ENCODE measurements at places on chromosomes 3 and 15.

GRCh38 chr3:101261506-101261905 lies 58.9 kb downstream of the IMPG2 start:
- DNase-seq: no peak

- no peak for DNase-seq
Observed at GRCh38 chr3:43503067-43503728, 118.6 kb downstream of the ANO10 start.

DNA sequence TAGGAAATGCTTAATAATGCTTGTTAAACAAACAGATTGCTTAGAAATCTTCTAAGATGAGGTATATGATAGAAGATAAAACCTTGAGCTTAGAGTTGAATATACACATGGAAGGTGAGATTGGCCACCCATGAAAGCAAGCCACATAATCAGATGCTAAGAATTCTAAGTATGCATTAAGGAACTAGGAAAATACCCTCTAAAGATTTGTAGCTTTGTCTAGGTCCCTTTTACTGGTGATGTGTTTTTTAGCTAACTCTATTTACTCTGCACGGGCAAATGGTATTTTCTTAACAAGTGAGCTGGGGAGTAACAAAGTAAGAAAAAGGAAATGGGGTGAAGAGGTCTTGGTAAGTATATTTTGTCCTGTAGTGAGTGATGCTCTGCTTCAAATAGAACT lies 310.3 kb downstream of the OXSM start:
- DNase-seq: no peak

- no peak for DNase-seq
Observed at GRCh38 chr3:147447224-147447623, 38.1 kb downstream of the ZIC1 start.

- no peak for DNase-seq
Observed at GRCh38 chr15:75232252-75232813, 25.8 kb upstream of the GOLGA6C start.

DNA sequence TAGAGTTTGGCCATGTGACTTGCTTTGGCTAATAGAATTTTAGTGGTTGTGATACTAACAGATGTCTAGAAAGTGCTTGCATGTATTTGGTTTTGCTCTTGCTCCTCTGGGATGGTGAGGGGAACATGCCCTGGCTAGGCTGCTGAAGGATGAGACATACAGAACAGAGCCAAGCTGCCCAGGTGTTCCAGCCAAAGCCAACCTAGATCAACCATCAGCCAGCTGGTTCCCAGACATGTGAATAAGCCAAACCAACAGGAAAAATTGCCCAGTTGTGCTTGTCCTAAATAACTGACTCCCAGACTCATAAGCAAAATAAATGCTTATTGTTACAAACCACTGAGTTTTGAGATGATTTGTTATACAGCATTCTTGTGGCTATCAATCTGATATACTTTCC lies 292.6 kb downstream of the SUCLG2 start:
- DNase-seq: no peak

DNA sequence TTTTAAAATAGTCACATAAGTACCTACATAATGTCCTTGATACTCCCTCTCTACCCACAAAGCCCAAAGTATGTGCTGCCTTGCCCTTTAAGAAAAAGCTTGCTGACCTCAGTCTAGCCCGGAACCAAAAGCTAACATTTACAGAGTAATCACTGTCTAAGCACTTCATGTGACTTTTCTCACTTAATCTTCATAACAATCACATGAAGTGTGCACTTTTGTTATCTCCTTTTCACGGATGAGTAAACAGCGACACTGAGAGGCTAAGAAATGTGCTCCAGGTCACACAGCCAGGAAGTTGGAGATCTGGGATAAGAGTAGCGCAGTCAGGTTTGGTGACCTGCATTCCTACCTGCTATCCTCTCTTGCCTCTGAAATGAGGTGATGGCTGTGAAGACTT lies 194.0 kb downstream of the ITPR1 start:
- no peak for DNase-seq

- no peak for DNase-seq
Observed at GRCh38 chr3:42653303-42653559, 266 bp upstream of the ZBTB47 start.

DNA sequence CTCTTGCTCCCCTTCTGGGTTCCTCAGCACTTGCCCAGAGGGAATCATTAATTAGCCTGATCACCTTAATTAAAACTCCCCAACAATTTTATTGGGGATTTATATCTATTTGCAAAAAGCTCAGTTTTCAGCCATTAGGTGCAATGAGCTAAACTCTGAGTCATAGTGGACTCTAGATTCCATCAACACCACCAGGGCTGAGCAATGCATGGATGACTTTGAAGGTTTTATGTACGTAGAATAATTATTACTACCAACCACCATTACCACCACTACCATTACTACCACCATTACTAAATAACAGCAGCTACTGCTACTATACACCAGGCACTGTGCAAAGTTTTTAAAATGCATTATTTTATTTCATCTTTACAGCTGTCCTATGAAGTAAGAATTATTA lies 81.2 kb downstream of the ZNF621 start:
- no peak for DNase-seq

GRCh38 chr3:33833408-33834095 lies 35.1 kb downstream of the PDCD6IP start:
- no peak for DNase-seq

DNA sequence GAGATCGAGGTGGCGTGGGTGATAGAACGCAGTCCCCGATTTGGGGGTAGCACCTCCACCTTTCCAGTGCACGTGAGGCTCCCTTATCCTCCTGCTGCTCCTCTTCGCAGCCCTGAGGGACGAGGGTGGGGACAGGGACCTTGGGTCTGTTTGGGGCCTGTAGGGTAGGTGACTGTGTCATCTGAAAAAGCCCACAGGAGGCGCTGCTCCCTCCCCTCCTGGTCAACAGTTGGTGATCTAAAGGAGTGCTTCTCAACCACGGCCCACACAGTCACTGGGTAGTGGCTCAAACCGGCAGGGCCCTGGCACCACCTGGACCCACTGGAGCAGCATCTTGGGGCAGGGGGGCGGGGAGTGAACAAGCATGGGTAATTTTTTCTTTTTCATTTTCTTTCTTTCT lies 7.1 kb downstream of the LRRK1 start:
- no peak for DNase-seq

DNA sequence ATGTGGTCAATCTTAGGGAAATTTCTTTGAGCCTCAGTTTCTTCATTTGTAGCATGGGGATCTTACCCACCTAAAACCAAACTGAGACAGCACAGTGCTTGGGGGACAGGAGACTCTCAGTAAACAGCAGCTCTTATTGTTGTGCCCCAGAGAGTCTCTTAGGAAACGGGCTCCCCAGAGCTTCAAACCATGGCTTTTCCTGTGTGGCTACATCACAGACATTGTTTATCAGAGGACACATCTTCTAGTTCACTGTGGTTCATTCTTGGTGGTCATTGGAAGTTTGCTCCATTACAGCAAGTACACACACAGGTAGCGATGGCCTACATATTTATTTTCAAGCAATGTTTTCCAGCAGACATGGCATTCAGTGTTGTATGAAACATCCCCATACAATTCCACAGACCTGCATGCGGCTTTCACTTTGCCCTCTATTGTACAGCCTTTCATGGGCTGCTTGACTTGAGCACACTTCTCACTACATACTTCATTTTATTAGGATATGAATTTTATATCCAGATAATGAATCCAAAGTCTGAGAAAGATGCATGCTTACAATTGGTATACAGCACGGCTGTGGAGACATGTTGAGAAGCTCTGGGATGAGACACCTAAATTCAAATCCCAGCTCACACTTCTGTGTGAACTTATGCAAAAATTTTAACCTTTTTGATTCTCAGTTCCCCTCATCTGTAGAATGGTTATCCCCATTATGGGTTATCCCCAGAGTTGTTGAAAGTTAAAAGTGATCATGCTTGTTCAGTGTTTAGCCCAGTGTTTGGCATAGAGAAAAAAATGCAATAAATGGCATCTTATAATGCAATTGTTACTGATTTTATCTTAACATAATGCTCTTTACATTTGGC lies 84.8 kb upstream of the ICE2 start:
- DNase-seq: no peak

- no peak for DNase-seq
Observed at GRCh38 chr3:197906850-197907187, 43.2 kb upstream of the RPL35A start.

DNA sequence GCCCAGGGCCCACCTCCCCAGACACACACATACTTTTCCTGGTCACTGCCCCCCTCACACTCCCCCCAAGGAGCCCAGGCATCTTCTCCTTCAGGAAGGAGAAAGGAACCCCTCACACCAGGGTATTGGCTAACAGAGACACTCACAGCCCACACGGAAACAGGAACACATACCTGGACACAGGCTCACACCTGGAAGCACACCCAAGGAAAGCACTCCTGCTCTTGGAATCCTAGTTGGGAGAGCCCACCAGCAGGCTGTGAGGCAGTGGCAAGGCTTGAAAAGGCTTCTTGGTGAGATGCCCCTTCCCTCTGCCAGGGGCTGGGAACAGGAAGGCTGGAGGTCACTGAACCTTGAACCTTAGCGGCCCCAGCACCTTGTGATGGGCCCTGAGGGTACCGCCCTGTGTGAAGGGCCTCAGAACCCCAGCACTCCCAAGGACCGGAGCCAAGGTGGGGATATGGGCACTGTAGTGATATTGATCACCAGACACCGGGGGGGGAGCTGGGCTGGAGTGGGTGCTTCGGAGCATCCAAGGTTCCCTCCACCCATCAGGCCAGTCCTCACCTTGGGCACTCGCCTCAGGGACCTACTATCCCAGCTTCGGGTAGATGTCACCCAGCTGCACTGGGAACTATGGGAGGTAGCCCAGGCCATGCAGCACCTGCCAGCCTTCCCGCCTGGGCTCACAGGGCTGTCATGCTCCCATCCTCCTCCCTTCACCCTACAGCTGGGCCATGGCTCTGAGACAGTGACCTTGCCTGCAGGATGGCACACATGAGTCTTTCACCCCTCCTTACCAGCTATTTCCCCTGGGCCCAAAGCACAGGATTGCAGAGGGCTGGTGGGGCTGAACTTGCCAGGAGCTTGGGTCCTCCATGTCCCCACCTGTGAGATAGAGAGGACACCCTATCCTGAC lies 16.4 kb downstream of the MYL3 start:
- DNase-seq: peak; percentile 22

GRCh38 chr3:116492379-116492778 lies 47.1 kb upstream of the LSAMP start:
- DNase-seq: no peak

GRCh38 chr3:65623362-65623761 lies 415.4 kb downstream of the MAGI1 start:
- DNase-seq: no peak

DNA sequence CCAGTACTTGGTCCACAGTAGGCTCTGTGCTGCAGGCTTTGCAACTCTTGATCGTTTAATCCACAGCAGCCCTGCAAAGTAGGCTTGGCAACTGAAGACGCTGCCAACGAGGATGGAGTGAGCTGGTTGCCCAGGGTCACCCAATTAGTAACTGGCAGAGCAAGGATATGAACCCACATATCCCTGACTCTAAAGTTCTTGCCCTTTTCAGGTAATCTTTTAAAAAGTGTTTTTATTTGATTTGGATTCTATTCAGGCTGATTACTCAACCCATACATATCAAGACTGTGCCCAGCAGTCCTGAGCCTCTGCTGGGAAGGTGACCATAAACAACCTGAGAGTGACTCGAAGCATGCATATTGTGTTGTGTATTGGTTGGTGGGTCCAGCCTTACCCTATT lies 50.3 kb downstream of the PSMD6 start:
- no peak for DNase-seq

GRCh38 chr3:79286882-79287281 lies 480.9 kb downstream of the ROBO1 start:
- no peak for DNase-seq

GRCh38 chr15:60390871-60391501 lies 6.8 kb downstream of the ANXA2 start:
- no peak for DNase-seq

GRCh38 chr3:18097473-18097872 lies 327.7 kb downstream of the SATB1 start:
- no peak for DNase-seq

DNA sequence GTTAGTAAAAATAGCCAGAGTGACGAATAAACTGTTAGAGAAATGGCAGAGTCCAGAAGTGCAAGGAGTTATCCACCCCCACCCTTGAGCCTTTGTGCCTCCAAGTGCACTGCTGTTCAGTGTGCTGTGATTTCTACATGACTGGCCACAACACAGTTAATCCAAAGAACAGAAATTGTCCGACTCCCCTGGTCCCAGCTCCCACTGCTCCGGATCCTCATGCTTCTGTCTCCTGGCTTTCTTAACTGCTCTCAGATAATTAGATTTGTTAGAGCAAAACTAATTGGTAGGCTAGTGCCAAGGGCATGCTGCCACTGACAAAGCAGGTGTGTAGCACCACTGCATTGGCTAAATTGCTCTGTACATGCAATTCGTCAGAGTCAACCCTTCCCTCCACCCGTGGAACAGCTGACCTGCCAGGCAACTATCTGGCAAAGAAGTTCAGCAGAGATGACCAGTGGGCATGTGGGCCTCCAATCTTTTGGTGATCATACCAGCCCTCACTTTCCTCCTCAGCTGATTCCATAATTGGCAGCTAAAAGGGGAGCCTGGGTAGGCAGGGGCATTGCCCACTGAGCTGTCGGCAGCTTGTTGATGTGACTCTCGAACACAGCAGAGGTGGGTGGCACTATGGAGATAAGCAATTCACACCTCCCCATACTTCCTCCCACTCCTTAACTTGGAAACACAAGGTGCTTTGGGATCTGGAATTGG lies 18.9 kb upstream of the ACAP2 start:
- DNase-seq: no peak

GRCh38 chr15:67103432-67103831 lies 38.0 kb downstream of the SMAD3 start:
- DNase-seq: no peak

DNA sequence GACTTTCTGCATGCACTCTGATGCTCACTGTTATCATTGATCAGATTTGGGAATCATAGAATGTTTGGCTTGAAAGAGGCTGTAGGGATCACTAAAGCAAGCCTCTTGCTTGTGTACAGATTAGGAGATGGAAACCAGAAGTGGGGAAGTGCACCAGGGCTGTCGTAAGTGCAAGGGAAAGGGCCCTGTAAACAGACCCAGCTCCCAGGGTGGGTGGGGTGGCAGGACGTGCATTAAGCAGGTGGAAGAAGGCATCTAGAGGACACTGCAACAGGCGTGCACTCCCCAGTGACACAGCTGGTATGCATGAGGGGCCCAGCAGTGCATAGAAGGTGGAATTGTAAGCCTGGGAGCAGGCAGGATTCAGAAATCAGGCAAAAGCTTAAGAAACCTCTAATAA lies 58.0 kb upstream of the SLC7A14 start:
- no peak for DNase-seq

DNA sequence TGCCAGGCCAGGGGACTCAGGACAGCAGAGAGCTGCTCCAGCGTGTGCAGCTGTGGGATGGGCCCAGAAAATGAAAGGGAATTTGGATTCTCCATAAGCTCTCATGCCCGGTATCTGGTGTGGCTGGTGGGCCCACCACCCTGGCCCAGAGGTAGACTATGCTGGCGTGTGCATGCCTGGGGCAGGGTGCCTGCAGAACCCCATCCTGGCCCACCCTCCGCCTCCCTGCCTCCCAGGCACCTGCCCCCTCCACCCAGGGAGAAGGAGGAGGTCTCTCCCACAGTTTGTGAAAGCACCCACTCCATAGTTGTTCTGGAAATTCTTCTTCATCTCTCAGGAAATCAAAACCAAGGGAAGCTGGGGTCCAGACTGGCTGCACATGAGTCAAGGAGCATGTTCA lies 112.9 kb downstream of the ADCY5 start:
- no peak for DNase-seq
